ENCODE measurements at places on chromosomes 3 and 15.

GRCh38 chr3:9914559-9915253, 2.2 kb upstream of the IL17RC start:
- peak; percentile 27 for DNase-seq

GRCh38 chr3:189158034-189158433, 13.7 kb upstream of the TPRG1 start:
- no peak for DNase-seq

DNA sequence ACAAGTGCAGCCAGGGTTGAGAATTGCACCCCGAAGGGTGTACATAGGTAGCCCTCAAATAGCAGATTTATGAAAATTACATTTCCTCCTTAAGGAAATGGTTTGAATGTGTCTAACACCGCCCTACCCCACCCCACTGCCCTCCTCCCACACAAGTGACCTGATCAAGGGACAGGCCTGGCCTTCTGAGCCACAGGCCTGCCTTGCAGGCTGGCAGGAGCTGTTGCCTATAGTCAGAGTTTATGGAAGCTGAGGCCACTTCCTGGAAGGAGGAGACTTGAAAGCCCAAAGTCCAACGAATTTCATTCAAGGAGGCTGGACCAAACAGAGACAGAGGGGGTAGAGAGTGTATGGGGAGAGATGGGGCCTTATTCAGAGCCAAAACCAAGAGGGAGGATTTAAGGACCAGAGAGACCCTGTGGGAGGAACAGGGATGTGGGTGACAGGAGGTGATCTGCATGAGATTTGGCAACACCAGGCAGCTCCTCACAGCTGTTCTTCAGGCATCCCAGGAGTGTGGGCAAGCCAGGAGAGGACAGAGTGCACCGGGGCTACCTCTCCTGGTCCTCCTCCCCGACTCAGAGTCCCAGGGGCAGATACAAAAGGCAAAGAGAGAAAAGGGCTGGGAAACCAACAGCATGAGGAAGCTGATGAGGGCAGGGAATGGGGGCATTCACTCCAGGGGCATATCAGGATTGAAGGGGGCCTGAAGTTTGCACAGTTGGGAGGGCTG, 100.4 kb upstream of the HES1 start:
- no peak for DNase-seq

DNA sequence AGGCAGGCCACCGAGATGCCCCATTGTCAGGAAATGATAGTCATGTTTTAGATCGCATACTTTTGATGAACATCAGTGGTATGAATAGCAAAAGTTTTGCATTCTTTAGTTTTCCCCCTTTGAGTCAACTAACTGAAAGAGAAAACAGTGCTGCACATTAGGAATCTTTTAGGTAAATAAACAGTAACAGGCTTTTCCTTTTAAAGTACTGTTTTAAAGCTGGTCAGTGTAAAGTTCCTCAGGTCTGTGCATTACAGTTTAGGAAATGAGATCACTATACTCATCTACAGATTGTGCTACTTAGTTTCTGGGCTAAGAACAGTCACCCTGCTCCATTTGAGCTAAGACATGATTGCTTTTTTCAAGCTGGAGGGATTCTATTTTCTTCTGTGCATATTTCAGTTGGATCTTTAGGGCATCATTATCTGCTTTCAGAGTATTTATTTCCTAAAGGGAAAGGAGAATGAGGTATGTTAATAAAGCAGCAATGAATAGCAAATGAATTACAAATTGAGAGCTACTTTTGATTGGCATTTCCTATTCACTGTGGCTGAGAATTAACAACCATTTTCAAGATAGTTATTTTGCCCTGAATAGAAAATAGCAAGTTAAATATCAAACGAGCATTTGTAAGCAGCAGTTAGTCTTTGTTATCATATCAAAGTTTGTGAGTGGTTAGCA, 36.5 kb downstream of the FAM98B start:
- DNase-seq, result no peak

- DNase-seq, result no peak
Measured at GRCh38 chr15:65259367-65259797, 27.3 kb downstream of the PARP16 start.

- no peak for DNase-seq
Measured at GRCh38 chr3:188721312-188721711, 450.5 kb upstream of the TPRG1 start.

DNA sequence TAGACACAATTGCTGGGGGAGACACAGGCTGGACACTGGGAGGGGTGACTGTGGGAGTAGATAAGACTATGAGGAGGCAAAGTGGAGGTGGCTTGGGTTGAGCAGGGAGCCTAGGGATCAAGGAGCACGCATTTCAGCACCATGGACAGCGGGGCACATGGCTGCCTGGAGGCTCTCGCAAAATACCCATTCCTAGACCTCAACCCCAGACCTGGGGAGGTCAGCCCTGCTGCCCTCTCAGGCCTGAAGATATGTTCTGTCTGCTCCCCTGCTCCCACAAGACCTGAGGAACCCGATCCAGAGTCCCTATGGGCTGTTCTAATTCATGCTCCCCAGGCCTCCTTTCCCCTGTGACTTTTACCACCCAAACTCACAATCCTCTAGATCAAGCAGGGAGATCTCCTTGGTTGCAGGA, 16.0 kb upstream of the CPEB1 start:
- peak; percentile 27 for DNase-seq
